ENCODE measurements at places on chromosomes 6 and 20.

GRCh38 chr20:58374906-58375758, 13.9 kb upstream of the VAPB start:
- DNase-seq: no peak

GRCh38 chr20:7866285-7866684, 74.0 kb downstream of the HAO1 start:
- no peak for DNase-seq

- DNase-seq: no peak
These were observed 253.6 kb downstream of the RNF144B start for GRCh38 chr6:18640754-18641153.

DNA sequence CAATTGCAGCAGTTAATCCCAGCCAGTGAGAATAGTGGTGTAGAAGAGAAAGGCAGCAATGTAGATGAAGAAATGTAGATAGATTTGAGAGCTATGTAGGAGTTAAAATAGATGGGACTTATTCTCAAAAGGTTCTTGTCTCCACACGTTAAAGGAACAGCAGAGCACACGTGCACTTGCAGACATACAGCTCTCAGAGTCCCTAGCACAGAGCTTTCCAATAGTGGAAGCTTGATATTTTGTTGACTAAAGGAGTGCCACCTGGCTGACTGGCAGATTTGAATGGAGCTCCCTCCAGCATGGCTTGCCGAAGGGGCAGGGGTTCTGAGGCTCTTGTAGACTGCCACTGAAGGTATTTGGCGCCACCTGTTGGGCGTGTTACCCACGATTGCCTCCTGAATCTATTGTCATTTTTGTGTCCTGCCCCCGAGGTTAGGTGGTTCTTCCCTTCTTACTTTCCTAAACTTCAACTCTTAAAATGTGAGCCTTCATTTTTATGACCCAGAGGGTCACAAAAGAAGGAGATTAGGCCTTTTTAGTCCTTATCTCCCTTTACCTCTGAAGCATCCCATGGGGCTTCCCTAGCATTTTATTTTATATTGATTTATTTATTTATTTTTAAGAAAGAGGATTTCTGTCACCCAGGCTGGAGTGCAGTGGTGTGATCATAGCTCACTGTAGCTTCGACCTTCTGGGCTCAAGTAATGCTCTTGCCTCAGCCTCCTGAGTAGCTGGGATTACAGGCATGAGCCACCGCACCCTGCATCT, 16.4 kb downstream of the BRD2 start:
- peak; percentile 70 for DNase-seq

GRCh38 chr20:16081421-16081820, 491.8 kb downstream of the KIF16B start:
- no peak for DNase-seq

DNA sequence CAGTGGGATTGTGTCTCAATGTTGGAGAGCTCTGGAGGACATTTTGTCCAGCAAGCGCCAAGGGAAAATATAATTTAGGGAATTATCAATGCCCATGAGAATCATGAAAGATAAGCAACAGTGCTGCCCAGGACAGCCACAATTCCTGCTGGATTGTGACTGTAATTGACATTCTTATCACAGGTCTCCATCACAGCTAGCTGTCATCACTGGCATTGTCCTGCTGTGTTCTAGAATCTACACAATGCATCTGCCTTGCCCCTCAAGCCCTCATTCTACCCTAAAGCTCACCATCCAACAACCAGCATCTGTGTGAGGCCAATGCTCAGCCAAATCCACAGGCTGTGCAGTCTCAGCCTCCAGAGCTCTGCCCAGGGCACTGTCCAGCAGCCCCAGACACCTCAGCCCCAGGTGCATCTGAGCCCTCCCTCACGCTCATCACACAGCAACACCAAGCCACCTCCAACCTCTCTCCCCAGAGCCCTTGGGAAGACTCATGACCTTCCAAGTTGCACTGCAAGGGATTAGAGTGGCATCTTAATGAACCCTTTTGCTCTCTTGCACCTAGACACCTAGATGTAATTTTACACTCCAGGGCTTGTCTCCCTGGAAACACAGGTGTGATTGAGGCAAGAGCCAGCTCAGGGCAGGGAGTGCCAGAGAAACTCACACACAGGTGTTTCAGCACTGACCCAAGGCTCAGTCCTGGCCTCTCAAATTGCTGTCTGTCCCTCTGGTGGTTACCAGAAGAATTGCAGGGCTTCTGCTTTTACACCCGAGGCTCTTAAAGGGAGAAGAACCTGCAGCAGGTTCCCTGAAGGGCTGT, 85.2 kb upstream of the PHACTR3 start:
- DNase-seq: no peak

DNA sequence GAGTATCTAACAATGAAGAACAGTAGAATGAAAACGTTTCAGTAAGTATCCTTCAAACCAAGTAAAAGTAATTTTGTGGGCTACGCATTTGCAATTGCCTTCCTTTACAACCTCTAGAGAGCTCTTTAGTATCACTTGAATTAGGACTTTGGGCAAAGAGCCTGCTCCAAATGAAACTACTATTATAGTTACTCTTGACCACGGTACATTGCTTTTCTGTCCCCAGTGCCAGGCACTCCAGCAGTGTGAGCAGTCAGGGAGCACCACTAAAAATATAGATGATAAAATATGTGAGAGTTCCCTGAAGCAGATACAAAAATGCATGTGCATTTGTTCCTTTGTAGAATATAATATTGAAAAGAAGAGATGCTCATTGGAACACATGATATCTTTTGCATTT, 450.1 kb upstream of the MANEA start:
- DNase-seq: no peak

GRCh38 chr20:52145587-52145986, 46.0 kb downstream of the ZFP64 start:
- DNase-seq: no peak

- DNase-seq: no peak
These were observed 521.6 kb downstream of the CD83 start for GRCh38 chr6:14638906-14639761.

- DNase-seq: no peak
These were observed 1.6 kb downstream of the KCNG1 start for GRCh38 chr20:51021067-51022025.

DNA sequence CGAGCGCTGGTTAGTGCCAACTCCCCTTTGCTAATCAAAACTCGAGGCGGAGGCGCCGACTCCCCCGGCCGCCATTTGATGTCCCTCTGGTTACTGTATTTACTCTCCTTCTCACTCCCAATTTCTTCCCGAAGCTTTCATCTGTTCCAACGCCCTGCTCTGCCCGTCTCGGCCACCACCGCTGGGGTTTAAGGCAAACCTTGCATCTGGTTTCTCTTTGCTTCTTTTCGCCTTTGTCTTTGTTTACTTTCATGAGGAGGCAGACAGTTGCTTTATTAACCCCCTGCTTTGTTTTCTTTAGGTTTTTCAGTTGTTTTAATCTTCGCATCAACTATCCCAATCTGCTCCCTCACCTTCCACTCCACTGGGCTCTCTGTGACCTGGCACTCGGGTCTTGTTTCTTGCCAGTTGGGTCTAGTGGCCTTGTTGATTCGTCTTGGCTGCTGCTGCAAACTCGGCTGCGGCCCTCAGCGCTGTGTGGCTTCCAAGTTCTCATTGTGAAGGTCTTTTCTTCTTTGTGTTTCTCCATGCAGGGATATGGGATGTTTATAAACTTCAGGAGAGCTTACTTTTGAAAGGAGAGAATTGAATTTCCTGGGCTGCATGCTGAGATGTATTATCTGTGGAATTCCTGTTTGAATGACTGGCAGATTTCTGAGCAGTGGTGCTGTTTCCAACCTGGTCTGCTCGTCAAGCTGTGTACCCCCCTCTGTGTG, 155.1 kb downstream of the CDC5L start:
- no peak for DNase-seq

DNA sequence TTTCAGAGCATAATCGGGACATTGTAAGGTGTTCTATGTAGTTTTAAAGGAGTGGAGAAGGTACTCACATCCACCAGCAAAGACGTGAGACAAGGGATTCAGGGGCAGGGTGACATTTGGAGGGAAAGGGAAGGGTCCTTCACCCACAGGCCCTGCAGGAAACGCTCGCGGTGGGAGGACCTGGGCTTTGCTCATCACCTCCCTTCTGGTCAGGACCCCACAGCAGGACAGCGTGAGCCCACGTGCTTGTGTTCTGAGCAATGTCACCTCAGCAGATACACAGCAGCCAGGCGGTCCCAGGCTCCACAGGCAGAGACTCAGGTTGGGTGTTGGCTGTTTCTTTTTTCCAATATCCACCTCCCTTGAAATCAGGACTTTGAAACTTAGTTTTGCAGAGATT, 27.5 kb downstream of the DLL1 start:
- no peak for DNase-seq

DNA sequence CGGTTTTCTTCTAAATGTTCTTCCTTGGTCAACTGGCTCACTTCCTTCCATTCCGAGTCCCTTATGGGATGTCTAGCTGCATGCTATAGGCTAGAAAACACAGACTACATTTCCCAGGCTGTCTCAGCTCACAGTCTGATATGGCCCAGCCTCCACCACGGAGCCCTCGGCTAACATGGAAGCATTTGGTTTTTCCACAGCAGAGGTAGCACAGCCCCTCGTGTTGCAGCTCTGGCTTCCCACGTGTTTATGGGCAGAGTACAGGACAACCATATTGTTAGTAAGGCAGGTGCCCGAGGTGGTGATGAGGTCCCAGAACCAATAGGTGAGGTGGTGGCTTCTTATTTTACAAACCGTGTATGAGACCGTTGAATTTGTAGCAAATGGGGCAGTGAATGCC, 8.7 kb downstream of the GPLD1 start:
- no peak for DNase-seq

DNA sequence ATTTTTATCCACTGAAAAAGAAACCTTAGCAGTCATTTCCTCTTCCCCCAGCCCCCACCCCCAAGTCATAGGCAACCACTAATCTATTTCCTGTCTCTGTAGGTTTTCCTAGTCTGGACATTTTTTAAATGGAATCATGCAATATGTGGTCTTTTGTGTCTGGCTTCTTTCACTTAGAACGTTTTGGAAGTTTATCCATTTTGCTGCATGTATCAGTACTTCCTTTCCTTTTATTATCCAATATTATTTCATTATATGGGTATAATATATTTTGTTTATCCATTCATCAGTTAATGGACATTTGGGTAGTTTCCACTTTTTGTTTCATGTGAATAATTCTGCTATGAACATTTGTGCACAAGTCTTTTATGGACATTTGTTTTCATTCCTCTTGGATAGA, 99.3 kb upstream of the BMP5 start:
- DNase-seq: no peak

DNA sequence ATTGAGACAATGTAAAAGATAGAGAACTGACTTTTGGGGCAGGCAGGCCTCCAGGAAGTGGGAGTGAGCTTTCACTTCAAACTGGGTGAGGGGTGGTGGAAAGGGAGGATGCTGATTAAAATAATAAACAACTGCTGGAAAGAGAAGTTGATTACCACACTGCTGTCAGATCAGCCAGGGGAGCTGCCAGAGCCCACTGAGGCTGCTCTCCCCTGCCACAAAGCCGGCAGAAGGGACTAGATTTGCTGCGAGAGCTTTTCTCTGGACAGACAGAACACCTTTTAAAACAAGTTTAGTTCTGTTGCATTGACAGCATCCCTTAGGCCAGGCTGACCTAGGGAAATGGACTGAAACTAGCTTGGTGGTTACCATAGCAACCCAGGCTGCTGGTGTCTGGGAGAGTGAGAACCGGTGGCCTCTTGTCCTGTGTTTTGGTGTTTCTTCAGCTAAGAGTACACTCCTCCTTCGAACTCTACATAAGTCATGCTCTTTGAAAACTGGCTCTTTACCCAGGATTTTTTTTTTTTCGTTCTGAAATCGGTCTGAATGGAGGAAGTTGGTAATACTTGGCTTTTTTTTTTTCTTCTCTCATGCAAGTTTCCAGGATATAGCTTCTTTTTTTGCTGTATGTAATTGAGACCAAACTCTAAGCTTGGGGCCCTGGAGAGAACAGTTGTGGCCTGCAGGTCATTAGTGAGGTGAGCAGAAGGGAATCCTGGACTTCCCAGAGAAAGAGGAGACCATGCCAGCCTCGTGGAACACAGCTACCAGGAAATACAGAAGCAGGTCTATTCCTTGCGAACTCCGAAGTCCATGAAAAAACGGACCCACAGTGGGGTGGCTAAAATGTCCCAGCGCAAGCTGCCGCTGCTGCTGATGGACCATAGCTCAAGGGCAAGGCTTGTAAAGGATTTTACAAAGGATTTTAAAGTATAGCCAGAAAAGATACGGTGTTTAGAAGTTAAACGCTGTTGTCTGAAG, 374.4 kb downstream of the UTRN start:
- DNase-seq: no peak

- no peak for DNase-seq
These were observed 40.3 kb upstream of the HIVEP2 start for GRCh38 chr6:142985281-142985680.

GRCh38 chr6:72842140-72842539, 220.3 kb downstream of the KCNQ5 start:
- no peak for DNase-seq

- no peak for DNase-seq
These were observed 255.5 kb downstream of the CDC5L start for GRCh38 chr6:44642870-44643522.
